Stimulated activated naive CD4-positive, alpha-beta T cell (primary cell): ENCODE measurements at places on chromosomes 12 and 14.

- no peak for DNase-seq
Observed at GRCh38 chr14:96637521-96637920, 135.3 kb downstream of the PAPOLA start.

- no peak for DNase-seq
Observed at GRCh38 chr14:22428700-22429291, 160.2 kb downstream of the DAD1 start.

- DNase-seq = peak; percentile 65
Observed at GRCh38 chr14:67426983-67427606, 15.1 kb upstream of the PLEK2 start.

- no peak for DNase-seq
Observed at GRCh38 chr12:29692237-29692636, 91.5 kb downstream of the TMTC1 start.

GRCh38 chr12:120101182-120101581, 15.4 kb downstream of the RAB35 start:
- no peak for DNase-seq

DNA sequence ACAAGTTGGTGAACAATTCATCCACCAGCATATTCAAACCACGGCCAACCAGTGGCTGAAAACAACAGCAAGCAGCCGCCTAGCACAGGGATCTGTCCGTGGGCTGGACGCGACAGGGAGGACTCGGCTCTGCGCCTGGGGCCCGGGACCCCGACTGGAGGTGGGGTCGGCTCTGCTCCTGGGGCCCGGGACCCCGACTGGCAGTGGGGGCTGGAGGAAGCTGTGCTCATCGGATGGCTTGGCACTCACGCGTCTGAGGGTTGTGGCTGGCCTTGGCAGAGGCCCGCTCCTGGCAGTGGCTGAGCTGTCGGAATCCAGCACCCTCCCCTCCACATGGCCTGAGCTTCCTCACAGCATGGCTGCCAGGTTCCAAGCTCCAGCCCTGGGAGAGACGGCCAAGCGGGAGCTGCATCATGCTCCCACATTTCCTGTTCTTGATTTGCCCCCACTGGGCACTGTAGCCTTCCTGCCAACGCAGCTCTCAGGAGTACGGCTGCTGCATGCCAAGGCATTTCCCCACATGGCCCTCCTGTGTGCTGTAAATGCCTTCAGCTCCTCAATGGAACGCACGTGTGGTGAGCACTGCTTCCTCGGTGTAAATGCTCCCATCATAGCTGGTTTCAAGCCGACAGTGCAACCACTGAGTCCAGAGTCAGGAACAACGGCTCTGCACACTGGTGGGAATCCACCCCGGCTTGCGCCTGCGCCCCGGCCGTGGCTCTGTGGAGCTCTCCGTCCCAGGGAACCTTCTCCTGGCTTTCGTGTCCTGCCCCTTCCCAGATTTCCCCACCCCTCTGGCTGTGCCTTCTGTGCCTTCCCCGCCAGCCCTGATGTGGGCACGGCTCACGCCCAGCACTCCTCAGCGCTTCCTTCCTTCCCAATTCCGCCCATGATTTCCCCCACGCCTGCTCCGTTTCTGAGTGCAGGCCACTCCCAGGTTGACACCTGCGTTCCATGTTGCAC, 7.3 kb upstream of the GALNT9 start:
- DNase-seq = no peak

DNA sequence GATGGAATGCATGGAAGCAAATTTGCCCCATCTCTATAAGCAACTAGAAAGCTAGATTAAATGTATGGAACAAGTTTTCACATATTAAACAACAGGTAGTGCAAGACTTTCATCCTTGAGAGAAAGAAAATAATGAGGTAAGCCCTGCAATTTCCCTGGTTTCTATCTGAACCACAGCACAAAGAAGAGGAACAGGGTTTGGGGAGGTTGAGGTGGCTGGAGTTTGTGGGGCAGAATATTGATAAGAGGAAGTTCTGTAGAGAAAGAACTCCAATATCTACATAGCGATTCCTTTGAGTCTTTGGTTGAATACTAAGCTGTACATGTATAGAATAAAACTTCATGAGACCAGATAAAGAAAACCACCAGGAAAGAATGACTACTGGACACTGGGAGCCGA, 96.3 kb upstream of the CCND2 start:
- no peak for DNase-seq

GRCh38 chr12:120842595-120842994, 61.6 kb downstream of the SPPL3 start:
- no peak for DNase-seq

- DNase-seq = no peak
Observed at GRCh38 chr12:77968021-77968420, 137.3 kb downstream of the NAV3 start.

- peak; percentile 19 for DNase-seq
Observed at GRCh38 chr12:123119808-123120207, 31.1 kb downstream of the PITPNM2 start.

DNA sequence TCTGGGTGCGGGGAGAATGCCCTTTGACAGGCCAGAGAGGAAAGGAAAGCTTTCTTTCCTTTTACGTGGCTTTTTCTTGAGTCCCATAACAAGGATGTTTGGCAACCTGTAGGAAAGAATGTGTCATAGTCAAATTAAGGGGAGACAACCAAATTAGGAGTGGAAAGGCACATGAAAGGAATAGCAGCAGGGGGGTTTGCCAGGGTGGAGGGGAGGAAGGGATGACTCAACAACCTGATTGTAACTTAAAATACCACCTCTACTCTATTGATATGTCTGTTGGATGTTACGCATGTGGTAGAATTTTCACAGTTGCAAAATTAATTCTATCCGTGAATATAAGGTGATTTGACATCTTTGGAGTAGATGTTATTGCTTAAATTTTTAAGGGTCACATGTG, 28.5 kb upstream of the MYBPC1 start:
- no peak for DNase-seq

GRCh38 chr14:39140170-39140569, 26.0 kb downstream of the GEMIN2 start:
- DNase-seq = no peak

DNA sequence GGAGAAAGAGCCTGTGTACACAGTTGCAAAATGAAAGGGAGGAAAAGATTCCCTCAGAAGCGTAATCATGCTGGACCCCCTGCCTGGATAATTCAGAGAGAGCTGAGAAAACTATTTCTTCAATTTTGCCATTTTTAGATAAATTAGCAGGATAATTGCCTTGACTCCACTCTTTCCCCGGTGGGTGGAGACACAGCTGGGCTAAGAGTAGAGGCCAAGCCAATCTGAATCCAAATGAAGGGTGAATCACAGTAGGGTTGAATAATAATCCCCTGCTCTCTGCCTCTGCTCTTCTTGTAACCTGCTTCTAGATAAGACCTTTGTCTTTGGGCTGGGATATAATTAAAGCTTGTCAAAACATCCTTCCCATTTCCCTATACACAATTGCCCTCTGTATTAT, 150.1 kb downstream of the CAPZA3 start:
- no peak for DNase-seq

DNA sequence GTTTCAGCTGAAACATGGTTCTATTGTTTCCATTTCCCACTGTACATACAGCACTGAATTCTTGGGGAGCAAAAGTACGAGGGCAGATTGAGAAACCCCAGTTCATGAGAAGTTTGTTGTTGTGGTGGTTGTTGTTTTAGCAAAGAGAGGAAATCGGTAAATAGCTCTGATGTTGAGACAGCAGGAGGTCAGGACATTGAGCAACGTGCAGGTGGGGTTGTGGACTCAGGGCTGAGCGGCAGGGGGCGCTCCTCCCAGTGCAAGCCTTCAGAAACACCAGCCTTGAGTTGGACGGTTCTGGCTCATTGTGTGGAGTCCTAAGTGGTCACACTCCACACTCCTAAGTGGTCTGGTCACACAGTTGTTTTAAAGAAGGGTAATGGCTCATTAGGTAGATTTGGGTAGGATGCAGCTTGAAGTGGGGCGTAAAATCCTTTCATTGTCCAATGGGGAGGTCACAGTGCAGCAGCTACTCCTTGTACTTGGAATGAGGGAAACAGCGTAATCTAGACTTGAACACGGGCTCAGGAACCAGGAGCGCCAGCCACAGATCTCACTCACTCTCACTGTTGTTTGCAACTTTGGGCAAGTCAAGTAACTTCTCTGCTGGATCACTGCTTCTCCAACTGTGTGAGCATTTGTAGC, 14.5 kb upstream of the PWP1 start:
- DNase-seq = no peak

- no peak for DNase-seq
Observed at GRCh38 chr12:65449400-65449799, 170.9 kb downstream of the MSRB3 start.

DNA sequence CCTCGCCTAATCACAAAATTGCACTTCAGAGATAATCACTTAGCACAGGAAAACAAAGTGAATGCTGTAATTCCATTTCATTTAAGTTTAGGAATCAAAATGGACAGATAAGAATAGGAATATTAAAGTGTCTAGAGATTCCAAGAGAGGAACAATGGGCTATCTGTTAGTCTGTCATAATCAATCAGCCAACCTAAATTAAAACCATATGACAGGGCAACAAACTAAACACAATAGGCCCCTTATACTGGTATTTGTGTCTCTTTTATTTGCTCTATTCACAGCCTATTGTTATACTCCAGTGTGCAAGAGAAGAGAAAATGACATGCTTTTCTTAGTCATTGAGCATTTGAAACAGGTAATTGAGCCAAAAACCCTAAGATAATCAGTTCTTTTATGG, 259.4 kb downstream of the PRKD1 start:
- no peak for DNase-seq

DNA sequence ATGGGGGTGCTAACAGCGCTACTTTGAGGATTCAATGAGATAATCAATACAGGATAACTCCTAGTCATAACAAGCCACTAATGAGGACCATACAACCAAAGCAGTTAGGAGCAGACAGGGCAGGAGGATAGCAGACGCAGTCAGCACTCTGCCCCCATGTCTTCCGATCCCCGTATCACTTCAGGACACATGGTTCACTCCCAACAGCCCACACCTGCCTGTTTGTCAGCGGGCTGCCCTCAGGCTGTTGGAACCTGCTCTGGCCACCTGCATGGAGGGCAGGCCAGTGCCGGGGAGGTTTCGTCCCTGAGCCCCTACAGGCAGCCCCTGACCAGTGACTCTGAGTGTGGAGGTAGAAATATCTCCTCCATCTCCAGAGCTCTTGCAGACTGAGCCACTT, 37.1 kb upstream of the LTBP2 start:
- DNase-seq = no peak

DNA sequence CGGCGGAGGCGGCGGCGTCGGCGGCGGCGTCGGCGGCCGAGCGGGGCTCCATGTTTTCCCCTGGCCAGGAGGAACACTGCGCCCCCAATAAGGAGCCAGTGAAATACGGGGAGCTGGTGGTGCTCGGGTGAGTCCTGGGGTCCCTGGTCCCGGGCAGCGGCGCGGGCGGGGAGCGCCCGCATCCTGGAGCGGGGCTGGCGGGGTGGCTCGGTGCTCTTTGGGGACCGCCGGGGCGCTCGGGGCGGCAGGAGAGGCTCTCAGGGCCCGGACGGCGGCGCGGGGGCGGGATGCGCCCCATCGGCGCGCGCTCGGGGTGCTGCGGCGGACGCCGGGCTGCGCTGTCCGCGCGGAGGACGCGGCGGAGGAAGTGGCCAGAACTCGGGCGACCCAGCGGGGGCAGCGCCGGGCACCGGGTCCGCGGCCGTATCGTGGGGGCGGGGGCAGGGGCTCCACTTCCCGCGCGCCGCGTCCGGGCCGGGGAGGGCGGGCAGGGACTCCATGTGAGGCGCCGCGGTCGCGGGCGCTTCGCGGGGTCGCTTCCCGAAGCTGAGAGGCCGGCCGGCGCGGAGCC, 485 bp downstream of the PELI2 start:
- peak; percentile 44 for DNase-seq

DNA sequence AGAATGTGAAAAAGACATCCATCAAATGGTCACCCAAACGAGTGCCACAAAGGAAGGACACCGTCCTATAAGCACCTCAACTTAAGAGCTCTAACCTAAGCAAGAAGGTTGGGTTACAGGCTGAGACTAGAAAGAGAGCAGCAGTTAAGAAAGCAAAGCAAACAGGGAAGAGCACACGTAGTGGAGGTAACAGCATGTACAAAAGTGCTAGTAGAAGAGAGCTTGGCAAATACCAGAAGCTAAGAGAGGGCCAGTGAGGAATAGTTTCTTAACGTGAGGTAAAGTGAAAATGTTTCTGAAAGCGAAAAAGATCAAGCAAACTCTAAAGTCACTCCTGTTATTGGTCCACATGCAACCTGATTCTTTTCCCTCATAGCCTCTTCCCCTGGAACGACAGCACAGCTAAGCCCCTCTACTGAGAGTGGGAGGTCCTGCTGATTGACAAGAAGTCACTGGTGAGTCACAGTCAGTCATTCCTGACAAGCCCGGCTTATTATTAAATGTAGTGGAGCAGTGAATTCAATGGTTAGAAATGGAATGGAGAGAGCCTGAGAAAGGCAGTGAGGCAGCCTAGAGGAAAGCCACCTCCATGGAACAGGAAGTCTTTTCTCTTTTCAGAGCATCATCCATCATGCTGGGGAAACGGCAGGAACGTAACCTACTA, 204.4 kb downstream of the SLC25A21 start:
- DNase-seq = no peak

- no peak for DNase-seq
Observed at GRCh38 chr14:36055681-36056225, 120.8 kb downstream of the PTCSC3 start.

DNA sequence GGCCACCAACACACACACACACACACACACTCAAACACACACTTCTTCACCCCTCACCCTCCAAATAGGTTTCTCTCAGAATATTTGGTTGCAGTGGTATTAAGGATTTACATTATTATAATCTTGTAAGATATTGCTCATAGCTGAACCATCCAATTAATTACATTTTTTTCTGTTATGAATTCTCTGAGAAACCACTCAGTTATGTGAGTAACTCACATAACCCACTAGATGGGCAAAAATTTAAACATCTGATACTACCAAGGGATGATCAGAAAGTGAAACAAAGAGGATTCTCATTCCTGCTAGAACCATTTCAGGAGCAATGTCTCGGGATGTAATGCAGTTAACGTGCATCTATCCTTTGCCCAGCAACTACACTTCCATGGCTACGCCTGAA, 31.6 kb downstream of the TMTC1 start:
- no peak for DNase-seq

- DNase-seq = no peak
Observed at GRCh38 chr12:32522331-32523221, 123.2 kb downstream of the FGD4 start.

DNA sequence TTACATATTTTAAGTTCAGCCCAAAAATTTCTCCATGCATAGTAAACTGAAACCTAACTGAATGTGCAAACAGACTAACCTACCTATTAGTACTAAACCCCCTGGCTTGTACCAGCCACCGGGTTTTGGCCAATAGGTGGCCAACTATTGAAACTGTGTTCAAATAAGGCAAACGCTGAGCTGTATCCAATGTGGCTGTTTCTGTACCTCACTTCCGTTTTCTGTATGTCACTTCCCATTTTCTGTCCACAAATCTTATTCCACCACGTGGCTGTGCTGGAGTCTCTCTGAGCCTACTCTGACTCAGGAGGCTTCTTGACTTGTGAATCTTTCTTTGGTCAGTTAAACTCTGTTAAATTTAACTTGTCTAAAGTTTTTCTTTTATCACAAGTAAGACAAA, 6.0 kb upstream of the FBXO34 start:
- DNase-seq = no peak

- no peak for DNase-seq
Observed at GRCh38 chr14:64577211-64577610, 27.4 kb downstream of the PPP1R36 start.
